T-helper 1 cell (primary cell): ENCODE measurements at places on chromosomes 3 and 15.

GRCh38 chr3:10423171-10423882, 82.1 kb downstream of the ATP2B2 start:
- DNase-seq, result no peak

DNA sequence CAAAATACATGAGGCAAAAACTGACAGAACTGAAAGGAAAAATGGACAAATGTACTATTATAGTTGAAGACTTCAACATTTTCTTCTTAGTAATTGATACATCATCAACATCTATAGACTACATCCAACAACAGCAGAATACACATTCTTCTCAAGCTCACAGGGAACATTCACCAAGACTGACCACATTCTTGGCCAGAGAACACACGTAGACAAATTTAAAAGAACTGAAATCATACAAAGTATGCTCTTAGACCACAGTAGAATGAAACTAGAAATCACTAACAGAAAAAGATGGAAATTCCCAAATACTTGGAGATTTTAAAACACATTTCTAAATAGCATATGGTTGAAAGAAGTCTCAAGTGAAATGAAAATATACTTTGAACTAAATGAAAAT, 55.1 kb upstream of the NSMCE3 start:
- no peak for DNase-seq

- DNase-seq, result no peak
These were observed 100.5 kb upstream of the ZBED2 start for GRCh38 chr3:111695636-111696117.

DNA sequence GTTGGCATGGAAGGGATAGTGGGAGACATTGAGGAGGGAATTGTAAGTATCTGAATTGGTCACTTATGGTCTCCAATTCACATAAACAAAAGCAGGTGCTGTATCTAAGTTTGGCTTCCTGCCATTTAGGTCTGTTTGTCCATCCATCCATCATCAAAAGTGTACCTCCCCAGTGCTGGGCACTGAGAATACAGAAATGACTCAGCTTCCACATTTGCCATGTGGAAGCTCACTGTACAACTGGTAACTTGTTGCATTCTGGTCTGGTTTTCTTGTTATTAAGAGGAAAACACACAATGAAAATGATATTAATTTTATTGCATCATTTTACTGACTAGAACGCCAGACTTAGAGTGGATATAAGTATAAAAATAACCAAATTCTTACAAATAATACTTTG, 30.9 kb upstream of the MUC13 start:
- DNase-seq, result no peak

- no peak for DNase-seq
These were observed 2.3 kb upstream of the ADPGK start for GRCh38 chr15:72785841-72786240.

DNA sequence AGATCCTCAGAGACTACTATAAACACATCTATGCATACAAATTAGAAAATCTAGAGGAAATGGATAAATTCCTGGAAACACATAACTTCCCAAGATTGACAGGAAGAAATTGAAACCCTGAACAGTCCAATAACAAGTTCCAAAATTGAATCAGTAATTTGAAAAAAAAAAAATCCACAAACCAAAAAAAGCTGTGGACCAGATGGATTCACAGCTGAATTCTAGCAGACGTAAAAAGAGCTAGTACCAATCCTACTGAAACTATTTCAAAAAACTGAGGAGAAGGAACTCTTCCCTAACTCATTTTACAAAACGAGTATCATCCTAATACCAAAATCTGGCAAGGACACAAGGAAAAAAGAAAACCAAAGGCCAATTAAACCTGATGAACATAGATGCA, 77.0 kb upstream of the FXR1 start:
- no peak for DNase-seq

GRCh38 chr3:13047296-13048165, 25.7 kb downstream of the IQSEC1 start:
- DNase-seq, result no peak

DNA sequence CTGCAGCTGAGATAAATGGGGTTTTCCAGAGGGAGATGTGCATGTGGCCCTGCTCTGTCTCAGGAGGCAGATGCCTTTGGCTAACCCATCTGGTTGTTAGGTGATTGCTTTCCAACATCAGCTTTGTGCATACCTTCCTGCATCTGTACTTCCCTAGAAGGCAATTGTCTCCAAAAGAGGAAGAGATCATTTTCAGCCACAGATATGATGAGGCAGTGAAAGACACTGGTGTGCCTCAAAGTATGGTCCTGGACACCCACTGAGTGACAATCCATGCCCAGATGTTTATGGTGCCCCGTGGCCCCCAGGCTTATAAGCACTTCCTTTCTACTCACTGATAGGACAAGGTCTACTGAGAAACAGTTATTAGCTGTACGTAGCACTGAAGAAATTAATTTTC, 117.5 kb upstream of the NR2F2 start:
- DNase-seq, result no peak

GRCh38 chr3:50208677-50209344, 3.7 kb downstream of the SLC38A3 start:
- DNase-seq, result no peak

GRCh38 chr15:50884540-50884939, 23.9 kb upstream of the AP4E1 start:
- no peak for DNase-seq

DNA sequence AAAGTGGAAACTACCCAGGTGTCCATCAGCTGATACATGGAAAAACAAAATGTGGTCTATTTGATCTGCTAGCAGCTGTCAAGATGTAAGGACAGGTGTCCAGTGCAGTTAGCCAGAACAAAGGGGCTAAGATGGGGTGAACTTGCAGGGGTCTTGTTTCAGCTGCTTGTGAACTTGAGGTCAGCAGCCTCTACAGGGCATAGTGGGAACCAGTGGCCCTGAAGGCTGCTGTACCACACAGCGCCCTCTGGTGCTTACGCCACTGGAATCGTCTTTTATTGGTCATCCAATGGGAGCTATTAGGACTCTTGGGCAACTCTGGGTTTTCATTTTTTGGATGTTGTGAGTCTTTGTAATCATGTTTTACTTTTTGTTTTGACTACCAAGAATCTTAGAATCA, 62.2 kb upstream of the CTSH start:
- DNase-seq, result no peak

GRCh38 chr3:132378846-132379245, 38.5 kb upstream of the DNAJC13 start:
- DNase-seq, result no peak

DNA sequence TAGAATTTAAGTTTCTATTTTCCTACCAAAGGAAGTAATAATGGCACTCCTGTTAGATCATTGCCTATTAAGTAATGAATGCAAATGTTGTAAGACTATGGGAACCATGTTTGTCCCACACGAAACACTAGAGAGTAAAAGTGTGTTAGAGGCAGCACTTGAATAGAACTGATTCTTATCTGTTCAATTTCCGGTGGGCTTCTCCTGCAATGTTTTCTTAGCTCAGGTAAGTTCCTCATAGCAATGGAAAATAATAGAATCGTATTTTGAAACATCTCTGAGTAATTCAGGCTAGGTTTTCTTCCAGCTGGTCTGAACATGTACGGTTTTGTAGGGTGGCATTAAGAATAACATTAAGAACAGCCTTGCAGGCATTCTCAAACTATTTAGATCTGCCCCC, 145.3 kb upstream of the LIPC start:
- no peak for DNase-seq

DNA sequence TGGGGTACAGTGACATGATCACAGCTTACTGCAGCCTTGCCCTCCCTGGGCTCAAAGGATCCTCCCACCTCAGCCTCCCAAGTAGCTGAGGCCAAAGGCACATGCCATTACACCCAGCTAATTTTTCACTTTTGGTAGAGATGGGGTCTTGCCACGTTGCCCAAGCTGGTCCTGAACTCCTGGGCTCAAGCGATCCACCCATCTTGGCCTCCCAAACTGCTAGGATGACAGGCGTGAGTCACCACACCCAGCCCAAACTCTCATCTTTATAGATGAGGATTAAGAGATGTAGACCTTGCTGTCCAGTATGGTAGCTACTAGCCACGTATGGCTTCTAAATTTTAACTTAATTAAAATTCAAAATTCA, 4.4 kb upstream of the ABHD5 start:
- no peak for DNase-seq

DNA sequence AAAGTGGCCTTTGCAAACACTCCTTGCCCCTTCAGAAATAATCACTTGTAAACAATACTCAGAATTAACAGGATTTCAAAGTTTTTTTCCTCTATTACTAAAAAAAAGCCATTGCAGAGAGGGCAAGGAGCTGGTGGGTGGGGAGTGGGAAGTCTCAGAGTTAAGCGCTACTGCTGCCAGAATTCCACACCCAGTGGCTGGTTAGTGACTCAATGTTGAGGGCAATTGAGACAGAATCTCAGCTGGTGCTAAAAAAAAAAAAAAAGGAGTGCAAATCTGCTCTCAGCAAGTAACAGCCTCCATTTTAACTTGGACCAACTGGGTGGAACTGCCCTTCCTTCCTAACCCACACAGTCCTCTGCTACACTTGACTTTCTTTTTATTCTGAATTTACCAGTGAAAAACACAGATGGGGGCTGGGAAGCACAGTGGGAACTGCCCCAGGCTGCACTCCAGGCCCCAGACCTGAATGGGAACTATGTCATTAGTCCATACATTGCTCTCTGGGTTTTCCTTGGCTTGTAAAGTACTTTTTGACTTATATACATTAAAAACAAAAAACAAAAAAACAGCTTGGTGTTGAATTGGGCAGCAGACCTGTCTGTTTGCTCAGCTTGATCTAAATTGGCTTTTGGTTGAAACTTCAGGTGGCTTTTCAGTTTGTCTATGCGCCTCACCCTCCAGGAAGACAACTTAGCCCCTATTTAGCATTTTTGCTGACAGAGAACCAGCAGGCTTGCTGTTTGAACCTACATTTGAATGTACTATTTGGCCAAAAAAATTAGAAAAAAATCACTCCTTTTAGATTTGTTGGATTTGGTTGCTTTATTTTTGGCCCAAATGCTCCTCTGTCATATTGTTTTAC, 357.8 kb upstream of the TBL1XR1 start:
- no peak for DNase-seq

DNA sequence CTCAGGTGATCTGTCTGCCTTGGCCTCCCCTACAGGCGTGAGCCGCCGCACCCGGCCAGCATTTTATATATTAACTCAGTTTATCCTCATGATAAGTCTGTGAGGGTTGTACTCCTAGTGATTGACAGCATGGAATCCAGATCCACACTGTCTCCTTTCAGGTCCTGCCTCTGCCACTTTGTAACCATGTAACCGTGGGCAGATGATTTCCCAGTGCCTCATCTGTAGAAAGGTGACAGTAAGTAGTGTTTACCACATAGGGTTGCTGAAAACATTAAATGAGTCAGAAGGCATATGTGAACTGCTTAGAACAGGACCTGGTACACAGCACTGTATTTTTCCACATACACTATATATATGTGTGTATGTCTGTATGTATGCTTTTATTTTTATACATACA, 2.4 kb downstream of the FYTTD1 start:
- DNase-seq, result no peak

DNA sequence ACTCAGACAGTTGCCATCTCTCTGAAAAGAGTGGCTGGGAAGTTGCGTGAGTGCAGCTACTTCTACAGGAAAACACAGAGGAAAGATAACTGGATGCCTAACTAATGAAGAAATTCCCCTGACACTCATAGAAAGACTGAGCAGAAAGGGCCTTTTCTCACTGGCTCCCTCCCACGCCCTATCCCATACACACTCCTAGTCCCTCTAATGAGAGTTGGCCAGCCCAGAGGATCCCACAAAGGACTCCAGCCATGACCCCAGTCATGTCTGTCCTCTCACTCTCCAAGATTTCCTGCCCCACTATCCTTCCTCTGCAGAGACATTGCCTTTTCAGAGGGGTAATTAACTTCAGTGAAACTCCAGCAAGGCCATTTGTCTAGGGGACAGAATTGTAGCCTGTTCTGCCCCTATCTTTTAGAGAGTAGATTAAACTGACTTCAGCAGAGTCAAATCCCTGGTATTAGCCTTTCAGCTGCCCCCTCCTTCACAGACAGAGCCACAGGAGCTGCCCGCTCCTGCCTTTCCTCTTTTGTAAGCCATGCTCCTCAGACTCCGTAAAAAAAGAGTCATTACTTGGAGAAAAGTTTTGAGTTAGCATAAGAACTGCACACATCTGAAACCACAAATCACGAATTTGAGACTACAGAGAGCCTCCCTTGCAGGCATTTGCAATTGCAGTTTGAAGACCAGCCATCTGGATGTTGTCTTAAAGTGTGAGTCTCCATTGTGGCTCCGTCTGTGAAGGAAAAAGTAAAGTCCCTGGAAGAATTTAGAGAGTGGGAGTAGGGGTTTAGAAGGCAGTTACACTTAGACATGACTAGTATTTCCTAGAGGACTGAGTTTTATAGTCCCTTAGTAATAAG, 129.1 kb upstream of the SEMA6D start:
- DNase-seq, result no peak

DNA sequence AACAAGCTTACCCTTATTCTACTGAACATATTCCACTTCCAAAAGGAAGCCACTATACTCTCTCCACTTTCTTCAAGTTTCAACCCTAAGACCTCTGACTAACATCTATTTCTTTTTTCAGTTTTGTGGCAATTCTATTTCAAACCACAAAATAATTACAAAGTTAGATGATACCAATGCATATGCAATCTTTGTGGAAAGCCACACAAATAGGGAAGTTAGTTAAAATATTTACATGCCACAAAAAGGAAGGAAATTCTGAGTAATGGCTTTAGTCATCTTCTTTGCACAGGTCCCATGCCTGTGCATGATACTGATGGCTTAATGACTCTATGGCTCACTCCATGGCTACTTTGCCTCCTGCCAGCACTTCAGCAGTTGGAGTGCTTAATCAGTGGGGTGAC, 57.0 kb upstream of the MCTP2 start:
- no peak for DNase-seq

- no peak for DNase-seq
These were observed 27.8 kb downstream of the WNT7A start for GRCh38 chr3:13851997-13852637.

DNA sequence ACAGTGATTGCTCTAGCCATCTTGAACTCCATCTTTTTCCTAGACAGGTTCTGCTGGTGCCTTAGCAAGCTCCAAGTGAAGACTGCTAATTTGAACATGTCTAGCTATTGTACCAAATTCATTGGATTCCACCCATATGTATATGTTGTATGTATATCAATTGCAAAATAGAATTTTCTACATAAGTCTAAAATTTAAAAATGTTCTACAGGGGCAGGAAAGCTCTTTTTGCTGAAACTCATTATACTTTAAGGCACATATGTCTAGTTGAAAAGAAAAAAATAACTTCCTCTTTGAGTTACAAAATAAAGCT, 845.3 kb downstream of the MCTP2 start:
- no peak for DNase-seq

DNA sequence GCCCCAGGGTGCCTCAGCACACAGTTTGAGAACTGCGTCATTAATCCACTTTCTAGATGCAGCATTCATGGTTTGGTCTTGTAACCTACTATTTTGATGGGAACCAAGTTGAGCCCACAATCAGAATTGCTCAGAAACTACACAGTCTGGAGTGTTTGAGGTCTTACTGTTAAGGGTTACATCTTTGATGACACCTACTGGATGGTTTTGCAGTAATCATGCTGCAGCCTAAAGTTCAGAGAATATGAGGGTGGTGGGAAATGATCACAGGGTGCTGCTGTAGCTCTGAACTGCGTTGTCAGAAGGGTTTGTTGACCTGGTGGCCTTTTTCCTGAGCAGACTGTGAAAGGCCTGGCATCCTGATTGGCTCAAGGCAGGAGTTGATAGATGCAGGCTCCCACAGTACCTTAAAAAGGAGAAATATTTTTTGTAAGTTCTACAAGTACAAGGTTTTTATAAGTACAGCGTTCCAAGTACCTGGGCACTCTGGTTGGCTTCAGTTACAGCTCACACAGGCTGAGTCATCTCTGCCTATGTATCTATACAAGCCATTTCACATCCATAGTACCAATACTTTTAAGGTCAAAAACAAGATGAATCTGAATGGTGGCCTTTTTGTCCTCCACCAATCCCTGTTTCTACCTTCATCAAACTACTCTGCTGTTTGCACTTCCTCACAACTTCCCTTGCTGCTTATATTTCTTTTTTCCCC, 60.5 kb upstream of the ACKR4 start:
- DNase-seq, result no peak
